Erythroblast (primary cell): ENCODE measurements at places on chromosomes 5 and 9.
A peak's percentile ranks its signal among the peaks of the same experiment; 100 is the strongest.

DNA sequence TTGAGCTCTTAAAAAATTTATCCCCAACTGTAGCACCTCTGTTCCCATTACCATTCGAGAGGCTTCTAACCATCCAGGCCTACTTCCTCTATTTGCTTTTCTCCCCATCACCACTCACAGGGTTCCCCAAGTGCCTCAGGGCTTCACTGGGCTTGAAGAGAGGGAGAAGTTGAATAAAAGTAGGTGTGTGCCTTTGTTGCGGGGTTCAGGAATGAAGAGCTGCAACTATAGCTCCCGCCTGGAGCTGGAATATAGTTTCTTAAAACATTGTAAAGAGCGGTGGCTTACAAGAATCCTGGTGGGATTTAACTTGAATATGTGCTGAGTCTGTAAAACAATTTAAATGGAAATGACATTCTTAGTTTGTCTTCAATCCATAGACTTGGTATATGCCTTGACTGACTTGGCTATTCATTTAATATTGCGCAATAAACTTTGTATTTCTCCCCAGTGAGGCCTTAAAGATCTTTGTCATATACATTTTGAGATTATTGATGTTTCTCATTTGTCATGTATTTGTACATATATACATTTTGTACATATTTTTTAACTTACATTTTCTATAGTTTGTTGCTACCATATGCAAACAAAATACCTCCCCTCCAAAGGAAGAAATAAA, 7.2 kb downstream of the ENTREP1 start:
- no peak for DNase-seq

DNA sequence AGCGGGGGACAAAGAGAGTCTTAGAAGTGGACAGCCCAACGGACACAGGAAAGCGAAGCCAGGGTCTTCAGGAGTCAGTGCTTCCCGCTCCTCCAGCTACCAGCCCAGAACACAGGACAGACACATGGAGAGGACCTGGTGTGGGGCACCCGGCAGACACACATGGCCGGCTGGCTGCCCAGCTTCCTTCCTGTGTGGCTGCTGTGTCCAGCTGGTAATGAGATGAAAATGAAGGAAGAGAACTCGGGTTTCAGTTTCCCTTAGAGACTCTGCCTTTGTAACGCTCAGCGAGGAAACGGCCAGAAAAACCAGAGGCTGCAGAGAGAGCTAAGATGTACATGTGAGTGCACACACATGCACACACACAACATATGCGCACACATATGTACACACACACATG, 87.5 kb downstream of the SECISBP2 start:
- no peak for DNase-seq

DNA sequence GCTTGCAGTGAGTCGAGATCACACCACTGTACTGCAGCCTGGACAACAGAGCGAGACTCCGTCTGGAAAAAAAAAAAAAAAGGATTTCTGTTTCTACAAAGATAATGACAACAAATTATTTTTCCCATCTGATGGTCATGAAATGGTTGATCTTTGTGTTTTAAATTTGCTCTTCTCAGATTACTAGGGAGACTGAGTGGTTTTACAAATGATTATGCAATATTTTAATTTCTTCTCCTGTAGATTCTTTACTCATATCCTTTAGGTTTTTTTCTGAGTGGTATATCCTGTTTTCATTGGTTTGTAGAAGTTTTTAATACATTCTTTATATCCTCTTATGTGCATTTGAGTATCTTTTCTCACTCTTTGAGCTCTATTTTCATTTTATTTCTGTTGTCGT, 20.6 kb upstream of the AUH start:
- no peak for DNase-seq

DNA sequence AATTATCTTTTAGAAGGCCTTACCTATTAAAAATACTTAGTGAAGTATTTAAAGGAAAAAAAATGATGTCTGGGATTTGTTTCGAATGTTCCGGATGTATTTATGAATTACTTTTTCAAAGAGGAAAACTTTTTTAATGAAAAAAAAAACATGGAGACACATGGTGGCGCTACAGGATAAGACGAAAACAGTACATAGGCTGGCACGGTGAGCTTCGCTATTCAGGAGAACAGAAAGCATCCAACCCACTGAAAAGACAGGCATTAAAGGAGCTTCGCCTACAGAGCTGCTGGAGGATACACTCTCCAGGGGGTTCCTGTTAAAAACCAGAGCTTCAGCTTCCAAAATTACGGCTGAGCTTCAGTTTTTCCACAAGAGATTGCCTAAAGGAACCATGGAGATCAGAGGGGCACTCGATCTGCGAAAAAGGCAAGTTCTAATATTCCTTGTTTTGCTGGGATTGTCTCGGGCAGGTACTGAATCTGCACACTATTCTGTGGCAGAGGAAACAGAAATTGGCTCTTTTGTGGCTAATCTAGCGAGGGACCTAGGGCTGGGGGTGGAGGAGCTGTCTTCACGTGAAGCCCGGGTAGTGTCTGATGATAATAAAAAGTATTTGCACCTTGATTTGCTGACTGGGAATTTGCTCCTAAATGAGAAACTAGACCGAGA, at the start of gene PCDHB14:
Gene PCDHB14 (plus strand): TSS at position 232 of the 672 bp plus-strand sequence. CDS start 163 bp downstream, at position 395.
- DNase-seq: peak; percentile 1

DNA sequence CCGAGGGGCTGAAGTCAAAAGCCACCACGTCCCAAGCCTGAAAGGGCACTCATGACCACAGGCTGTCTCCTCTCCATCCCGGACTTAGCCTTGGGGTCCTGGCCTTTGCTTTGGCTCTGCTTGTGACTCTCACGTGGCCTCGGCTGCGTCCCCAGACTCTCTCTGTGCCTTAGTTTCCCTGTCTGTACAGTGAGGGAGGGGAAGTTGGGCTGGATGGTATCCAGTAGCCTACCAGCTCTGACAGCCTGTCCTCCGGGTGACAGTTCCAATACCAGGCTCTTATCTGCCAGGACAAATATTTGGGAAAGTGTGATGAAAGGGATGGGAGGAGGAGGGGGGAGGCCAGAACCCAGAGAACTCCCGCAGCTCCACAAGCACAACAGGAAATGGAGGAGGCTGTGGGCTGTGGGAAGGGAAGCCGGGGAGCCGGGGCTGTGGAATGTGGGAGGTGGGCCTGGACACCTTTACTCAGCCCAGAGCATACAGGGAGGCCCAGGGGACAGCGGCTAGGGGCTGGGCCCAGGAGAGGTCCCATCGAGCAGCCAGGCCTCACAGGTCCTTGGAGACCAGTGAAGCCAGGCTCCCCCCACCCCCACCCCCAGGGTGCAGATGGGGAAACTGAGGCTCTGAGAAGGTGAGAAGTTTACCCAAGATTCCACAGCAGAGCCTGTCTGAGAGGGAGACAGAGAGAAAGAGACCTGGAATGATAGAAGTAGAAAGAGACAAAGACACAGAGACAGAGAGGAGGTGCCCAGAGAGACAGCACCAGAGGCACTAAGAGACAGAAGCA, 18.3 kb downstream of the PDGFRB start:
- no peak for DNase-seq

DNA sequence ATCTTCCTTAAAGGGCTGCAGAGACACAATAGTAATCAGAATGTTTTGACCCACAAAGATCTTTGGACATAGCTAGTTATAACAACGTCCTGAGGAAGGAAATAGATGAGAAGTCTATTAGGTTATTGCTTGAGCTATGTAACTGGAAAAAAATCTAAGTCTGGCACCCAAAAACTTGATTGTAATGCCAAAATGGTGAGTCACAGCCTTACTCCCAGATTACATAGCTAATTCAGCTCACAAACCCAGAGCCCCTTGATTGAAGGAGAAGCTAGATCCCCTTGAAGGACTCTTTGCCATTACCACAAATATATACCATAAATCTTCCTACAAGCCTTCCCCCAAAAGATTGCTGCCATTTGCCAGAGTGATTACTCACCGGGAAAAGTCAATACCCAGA, 341.8 kb upstream of the KIF2A start:
- DNase-seq: no peak

- no peak for DNase-seq
Measured at GRCh38 chr9:643966-644365, 197.5 kb upstream of the DMRT1 start.

- DNase-seq: no peak
Measured at GRCh38 chr9:127039492-127039891, 82.9 kb downstream of the ANGPTL2 start.

- DNase-seq: peak; percentile 16
Measured at GRCh38 chr5:34598177-34598794, 57.8 kb upstream of the RAI14 start.

- DNase-seq: no peak
Measured at GRCh38 chr9:87889065-87889881, 6.6 kb downstream of the SPATA31E1 start.

GRCh38 chr9:16057541-16057940, 504.7 kb downstream of the CCDC171 start:
- DNase-seq: no peak

- no peak for DNase-seq
Measured at GRCh38 chr5:102889033-102889432, 133.9 kb downstream of the PAM start.
